ENCODE measurements at places on chromosomes 5 and 9. TPM values are rescaled to one million over a fixed set of nuclear protein-coding genes. Genes with fewer than 3 reads are reported as not detected.

Gene XRCC4
- total RNA-seq: 20.8 TPM

Gene HTR1A
- not detected for total RNA-seq

Gene AMBP
- total RNA-seq: 4.6 TPM

- no peak for DNase-seq
Observed at GRCh38 chr9:92055624-92056023, 59.6 kb downstream of the SPTLC1 start.

GRCh38 chr5:6788956-6789649 is 75.9 kb downstream of the TENT4A start:
- DNase-seq: no peak

GRCh38 chr9:122116040-122116439 is 22.9 kb upstream of the TTLL11 start:
- no peak for DNase-seq

DNA sequence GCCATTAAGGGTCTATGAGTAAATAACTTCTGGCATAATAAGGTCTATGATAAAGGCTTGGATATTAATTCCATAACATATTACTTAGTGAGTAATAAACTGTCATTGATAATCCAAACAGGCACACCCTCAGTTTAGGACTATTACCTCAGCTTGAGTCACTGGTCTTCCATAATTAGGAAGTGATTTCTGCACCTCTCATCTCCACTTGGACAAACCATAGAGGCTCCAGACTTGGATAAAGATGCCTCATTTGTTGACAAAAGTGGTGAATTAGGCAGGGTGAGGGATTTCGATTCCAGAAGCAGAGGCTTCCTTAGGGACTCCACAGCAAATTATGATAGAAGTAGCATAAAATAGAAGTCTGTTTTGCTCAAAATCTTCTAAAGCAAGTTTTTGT is 127.5 kb upstream of the MTAP start:
- DNase-seq: peak; percentile 17
